ENCODE measurements at places on chromosomes 1 and 21.
A peak's percentile ranks its signal among the peaks of the same experiment; 100 is the strongest.

- no peak for DNase-seq
These were observed 127.5 kb upstream of the RGS1 start for GRCh38 chr1:192448026-192448578.

- DNase-seq, result no peak
These were observed 1.0 kb upstream of the AADACL3 start for GRCh38 chr1:12714710-12715475.

DNA sequence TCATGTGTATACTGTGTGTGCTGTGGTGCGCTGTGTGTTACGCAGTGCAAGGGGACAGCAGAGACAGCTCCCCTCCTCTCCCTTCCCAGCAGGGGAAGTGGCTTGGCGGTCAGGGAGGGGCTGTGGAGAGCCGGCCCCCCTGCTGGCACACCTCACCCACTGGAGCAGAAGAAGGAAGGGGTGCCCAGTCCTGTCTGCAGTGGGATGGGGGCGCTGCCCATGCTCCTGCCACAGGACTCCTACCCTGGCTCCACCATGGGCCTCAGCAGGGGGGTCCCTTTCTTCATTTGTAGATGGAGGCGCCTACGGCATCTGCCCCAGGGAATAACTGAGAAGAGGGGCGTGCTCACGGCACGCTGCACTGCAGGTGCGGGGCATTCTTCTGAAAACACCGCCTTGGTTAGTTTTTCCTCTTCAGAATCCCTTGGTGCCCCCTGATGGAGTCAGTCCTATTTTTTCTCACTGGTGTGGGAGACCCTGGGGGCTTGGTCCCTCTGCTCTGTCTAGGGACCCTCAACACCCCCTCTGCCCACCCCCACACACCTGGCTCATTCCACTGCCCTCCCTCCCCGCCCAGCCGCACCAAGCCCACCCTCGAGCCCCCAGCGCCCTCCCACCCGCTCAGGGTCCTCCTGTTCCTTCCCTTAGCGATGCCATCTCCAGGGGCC, 13.8 kb upstream of the LDLRAP1 start:
- DNase-seq, result no peak

DNA sequence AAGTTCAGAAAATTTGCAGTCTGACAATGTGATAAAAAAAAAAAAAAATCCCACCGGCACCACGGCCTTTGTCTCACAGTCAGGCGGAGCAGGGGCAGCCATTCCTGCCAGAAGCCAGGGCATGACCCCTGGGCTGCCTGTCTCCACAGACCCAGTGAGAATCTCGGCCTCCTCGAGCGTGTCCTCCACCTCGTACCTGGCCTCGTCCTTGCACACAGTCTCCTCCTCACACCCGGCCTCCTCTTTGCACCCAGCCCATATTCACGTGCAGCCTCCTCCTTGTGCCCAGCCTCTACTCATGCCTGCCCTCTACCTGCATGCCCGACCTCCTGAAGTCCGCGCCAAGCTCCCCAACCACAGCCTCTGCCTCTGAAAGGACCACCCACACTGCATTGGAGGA, 182.0 kb downstream of the AGBL4 start:
- DNase-seq, result no peak

- DNase-seq, result no peak
These were observed 70.6 kb upstream of the PUM1 start for GRCh38 chr1:31135973-31136600.

GRCh38 chr1:52842643-52843310, at the start of gene ZYG11A:
Gene ZYG11A, plus strand, starts transcription at chr1:52842760. Its CDS starts 124 bp downstream, at chr1:52842884.
- peak; percentile 50 for DNase-seq

GRCh38 chr1:201369209-201369608, 8.3 kb downstream of the TNNT2 start:
- DNase-seq, result no peak

DNA sequence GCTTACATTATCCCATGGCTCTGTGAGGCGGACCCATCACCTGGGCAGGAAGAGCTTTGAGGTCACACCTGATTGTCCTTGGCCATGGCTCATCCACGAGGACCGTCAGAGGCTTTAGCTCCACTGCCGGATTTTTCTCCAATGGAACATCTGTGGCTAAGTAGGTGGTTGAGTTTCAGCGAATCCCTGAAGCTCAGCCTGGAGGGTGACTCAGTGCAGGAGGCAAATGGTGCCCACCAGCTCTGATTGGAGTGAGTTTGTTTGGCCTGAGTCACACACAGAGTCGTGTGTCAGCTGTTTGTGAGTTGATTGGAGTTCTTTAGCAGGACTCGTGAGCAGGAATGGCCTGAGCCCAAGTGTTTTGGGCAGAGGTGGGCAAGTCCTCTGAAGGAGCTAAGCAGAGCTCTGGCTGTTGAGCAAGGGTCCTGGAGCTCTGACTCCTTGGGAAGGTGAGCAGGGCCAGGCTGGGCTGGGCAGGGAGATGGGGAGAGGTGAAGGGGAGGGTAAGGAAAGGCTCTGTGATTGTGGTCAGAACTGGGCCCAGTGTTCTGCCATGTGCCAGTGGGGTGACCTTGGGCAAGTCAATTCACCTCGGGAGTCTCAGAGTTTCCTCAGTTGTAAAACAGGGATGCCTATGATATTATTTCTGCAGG, 2.0 kb downstream of the SLC6A17 start:
- DNase-seq, result no peak

GRCh38 chr21:46001821-46002681, 20.5 kb downstream of the COL6A1 start:
- no peak for DNase-seq

- no peak for DNase-seq
These were observed 24.8 kb downstream of the NOS1AP start for GRCh38 chr1:162094271-162094670.

Data from activated CD4-positive, alpha-beta T cell treated with anti-CD3 and anti-CD28 coated beads, Interleukin-2, amount 50 U/mL, for 4 hours (primary cell).